T-helper 17 cell (primary cell): ENCODE measurements at places on chromosomes 2 and 18.

DNA sequence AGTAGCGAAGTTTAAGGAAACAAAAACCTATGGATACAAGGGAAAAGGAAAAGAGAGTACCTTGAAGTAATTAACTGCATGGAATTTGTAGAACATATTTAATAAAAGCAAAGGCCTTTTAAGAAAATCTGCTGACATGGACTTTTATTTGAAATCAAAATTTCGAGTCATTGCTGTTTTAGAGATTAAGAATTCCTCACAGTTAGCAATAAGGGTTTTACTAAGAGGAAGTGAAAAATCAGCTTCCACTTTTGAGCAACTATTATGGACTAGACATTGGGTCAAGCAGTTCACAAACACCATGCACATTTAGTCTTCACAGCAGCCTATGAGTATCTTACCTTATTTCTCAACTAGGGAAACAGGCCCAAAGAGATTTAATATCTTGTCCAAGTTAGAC lies 876.3 kb downstream of the BCL11A start:
- DNase-seq = no peak

- DNase-seq = no peak
These were observed 41.4 kb downstream of the PDK1 start for GRCh38 chr2:172597176-172597842.

- no peak for DNase-seq
These were observed 28.9 kb downstream of the TCF23 start for GRCh38 chr2:27177441-27178351.

DNA sequence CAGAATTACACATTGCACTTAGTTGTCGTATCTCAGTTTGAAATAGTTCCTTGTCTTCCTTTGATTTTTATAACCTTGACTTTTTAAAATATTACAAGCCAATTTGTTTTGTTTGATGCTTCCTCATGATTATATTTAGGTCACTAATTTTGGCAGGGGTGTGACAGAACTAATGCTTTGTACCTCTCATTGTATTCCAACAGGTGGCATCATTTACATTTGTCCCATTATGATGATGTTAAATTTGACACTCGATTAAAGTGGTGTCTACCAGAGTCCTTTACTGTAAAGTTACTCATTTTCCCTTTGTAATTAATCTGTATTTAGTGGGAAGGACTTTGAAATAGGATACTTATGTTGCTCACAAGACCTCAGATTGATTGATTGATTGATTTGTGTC lies 21.5 kb upstream of the MFSD2B start:
- DNase-seq = no peak

GRCh38 chr2:45498661-45499550 lies 112.2 kb downstream of the SRBD1 start:
- no peak for DNase-seq

GRCh38 chr2:66846887-66847286 lies 412.0 kb downstream of the MEIS1 start:
- no peak for DNase-seq
